ENCODE measurements at places on chromosomes 3 and 15. TPM values are rescaled to one million over a fixed set of nuclear protein-coding genes. Genes with fewer than 3 reads are reported as not detected.

DNA sequence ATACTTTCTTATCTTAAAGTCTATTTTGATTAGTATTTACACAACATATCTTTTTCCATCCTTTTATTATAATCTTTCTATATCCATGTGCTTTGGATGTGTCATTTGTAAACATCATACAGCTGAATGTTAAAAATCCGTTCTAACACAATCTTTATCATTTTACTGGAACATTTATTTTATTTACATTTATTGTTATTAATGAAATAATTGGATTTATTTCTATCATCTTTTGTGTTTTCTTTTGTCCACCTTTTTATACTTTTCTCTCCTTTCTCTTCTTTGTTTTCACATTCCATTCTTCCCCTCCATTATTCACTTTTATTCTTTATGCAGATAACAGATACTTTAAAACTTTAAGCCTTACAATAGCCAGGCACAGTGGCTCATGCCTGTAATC, 34.7 kb upstream of the CTDSPL start:
- no peak for DNase-seq

DNA sequence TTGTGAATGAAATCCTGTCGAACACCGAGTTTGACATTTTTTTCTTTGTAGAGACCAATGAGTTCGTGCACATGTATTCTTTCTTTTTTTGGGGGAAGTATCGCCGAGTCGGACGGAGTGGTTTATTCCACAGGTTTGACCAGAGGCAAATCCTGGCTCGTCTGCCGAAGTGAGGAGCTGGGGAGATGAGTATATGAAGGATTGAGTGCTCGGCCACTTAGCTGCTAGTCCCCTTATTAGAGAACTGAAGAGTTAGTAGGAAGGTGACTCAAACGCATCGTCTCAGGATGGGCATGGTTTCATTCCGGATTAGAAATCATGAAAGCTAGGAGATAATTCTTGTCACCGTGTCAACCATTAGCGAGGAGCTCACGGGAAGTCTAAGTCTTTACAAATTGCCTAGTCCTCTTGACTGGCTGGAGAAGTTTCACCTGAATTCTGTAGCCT, 154.7 kb upstream of the GOLIM4 start:
- no peak for DNase-seq

- DNase-seq: no peak
Observed at GRCh38 chr3:150041877-150042276, 71.2 kb upstream of the PFN2 start.

- no peak for DNase-seq
Observed at GRCh38 chr15:48250640-48251076, 44.6 kb downstream of the SLC12A1 start.

- DNase-seq: peak; percentile 79
Observed at GRCh38 chr15:75090388-75090734, 67.0 kb downstream of the PPCDC start.

DNA sequence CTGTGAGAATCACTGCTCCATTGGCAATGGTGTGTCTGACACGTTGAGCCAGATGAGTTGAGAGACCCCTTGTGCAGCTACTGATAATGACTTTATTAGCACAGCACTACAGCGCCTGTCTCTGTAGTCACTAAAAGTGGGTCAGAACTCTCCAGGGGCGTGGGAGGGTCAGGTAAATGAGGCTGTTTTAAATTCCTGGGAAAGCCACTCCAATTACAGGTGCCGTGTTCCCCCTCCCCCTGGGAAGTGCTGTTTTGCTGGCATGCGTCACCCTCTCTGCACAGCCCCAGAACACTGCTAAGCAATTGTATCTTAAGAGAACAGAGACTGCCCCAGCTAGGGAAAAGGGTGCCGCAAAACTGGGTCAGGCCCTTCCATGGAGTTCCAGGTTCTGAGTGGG, 21.5 kb upstream of the CPNE9 start:
- peak; percentile 18 for DNase-seq

DNA sequence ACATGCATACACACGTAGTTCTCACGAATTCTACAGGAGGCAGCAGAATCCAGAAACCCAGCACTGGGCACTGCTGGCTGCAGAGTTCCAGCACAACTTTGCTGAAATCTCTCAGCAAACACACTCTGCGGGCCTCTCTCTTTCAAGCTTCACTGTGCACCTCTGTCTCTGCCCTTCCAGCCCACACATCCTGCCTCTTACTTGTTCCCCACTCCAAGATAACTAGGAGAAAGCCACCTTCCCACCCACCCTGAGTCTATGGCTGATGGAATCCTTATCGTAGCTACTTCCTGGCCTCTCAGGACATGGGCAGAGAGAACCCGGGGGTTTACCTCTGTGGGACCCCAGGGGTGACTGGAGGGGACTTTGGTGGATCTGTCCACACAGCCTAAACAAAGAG, 11.9 kb downstream of the ANP32A start:
- DNase-seq: peak; percentile 36

DNA sequence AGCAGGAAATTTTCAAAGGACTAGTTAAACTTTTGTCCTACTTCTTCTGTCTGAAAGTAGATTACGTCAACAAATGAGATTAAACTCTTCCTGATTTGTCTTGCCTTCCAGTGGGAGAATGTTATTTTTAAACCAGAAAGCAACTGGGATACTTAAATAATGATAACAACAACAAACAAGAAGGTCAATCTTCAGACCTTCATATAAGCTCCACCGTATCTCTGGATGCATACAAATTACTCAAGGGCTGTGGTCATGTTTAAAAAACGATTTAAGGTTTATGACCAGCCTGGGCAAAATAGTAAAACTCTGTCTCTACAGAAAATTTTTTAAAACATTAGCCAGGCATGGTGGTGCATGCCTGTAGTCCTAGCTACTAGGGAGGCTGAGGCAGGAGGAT, 145.3 kb upstream of the NPHP3 start:
- DNase-seq: no peak

GRCh38 chr3:73298243-73299183, 237.1 kb downstream of the EBLN2 start:
- no peak for DNase-seq

DNA sequence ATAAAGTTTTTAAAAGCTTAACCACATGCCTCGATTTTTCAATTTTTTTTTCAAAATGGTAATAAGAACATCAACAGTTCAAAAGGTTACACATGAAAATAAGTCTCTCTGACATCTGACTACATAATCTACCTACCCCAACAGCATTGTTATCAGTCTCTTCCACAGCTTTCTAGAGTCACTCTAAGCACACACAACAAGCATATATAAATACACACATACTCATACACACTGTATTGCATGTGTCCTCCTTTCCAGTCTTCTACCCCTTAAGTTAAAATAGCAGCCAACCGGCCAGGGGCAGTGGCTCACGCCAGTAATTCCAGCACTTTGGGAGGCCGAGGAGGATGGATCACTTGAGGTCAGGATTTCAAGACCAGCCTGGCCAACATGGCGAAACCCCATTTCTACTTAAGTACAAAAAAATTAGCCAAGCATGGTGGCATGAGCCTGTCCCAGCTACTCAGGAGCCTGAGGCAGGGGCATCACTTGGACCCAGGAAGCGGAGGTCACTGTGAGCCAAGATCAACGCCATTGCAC, 12.2 kb downstream of the TBL1XR1 start:
- no peak for DNase-seq

DNA sequence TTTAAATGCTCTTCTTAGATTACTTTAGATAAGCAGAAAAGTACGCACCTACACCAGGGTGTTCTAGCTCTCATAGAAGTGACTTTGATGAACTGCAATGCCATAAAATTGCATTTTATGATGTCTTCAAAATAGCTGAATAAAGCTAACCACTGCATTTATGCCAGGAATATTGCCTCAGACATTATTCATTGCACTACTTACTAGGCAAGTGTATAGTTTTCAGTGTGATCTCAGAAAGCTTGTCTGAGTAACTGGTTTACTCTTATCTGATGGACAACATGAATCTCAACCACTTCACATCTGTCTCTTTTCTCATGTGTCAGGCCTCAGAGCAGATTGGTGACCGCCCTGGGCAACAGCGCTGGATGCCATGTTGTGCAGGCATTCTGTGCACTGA, 119.3 kb upstream of the SLC2A2 start:
- DNase-seq: no peak

DNA sequence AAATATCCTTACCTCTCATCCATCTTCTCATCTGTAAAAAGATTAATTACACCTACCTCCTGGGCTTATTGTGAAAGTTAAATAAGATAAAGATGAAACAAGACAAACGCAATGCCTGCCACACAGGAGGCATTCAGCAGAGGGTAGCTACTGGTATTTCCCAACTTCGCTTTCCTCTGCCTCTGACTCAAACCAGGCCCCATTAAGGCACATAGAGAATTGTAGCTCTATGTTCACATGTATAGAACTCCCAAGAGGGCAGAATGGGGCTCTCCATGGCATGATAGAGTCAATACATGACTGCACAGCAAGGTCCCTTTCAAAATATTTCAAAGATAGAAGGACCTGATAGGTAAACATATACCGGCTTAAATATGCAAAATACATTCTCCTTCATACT, 1.4 kb downstream of the LYSMD2 start:
- DNase-seq: no peak

DNA sequence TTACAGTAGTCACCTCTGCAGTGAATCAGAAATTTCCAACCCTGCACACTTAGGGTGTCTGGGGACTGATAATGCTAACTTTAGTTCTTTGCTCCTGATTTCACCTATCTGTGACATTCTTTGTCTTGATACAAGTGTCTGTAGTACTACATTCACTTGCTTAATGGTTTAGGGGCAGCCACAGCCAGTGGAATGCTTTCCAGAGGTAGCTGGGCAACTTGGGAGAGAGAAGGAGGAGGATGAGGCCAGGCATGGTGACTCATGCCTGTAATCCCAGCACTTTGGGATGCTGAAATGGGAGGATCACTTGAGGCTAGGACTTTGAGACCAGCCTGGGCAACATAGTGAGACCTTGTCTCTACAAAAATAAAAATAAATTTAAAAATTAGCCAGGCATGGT, 8.5 kb downstream of the BAHD1 start:
- DNase-seq: no peak

GRCh38 chr15:74402873-74403587, 30.7 kb downstream of the SEMA7A start:
- no peak for DNase-seq

- no peak for DNase-seq
Observed at GRCh38 chr3:176354843-176355242, 842.4 kb downstream of the TBL1XR1 start.

GRCh38 chr15:84937144-84937543, 44.5 kb upstream of the PDE8A start:
- peak; percentile 9 for DNase-seq

- DNase-seq: peak; percentile 82
Observed at GRCh38 chr3:32391643-32392535, at the start of gene CMTM7. TSS of gene CMTM7 (plus strand) at chr3:32391853. CDS start at chr3:32391907, 54 bp downstream.

DNA sequence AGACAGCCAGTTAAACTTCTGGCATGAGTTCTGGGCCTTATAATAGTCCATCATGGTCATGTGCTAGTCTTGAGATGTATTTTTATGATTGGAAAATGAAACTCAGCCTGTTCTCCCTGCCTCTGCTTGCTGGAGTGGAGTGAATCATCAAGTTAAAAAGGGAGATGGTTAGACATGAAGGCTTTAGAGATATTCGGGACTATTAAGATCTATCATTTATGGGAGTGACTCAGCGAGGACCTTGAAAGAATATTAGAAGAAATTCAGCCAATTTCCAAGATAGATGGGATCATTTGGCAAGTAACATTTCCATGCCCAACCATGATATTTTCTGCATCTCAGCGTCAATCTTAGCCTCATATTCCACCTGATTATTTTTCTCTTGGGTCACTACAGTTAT, 79.8 kb downstream of the AGBL1 start:
- DNase-seq: no peak

DNA sequence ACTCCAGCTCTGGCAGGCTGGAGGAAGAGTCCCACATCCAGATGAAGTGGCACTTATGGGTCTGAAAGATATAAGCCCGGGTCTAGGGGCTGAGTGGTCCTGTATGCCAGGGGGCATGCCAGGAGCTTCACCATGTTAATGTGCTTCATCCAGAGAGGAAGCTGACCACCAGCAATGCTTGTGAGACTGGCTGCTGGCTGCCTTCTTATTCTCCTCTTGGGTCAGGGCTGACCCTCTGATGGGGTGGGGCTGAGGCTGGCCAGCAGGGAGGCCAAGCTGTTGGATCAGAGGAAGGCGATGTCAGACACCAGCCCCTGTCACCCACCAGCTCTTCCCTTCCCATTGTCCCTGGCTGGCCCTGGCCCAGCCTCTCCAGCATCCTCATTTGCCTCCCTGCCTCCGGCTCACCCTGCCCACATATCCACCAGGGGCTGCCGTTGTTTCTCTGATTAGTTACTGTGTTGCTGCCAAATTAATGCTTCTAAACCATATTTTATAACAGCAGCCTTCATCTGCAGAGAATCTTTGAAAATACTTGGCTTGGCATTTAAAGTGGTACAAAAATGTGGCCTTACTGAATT, 20.4 kb upstream of the PSTPIP1 start:
- DNase-seq: no peak

GRCh38 chr15:22980189-22981050, at the start of gene CYFIP1:
TSS of gene CYFIP1 (minus strand) at chr15:22980368. CDS start at chr15:22947285, 33,083 bp downstream.
- peak; percentile 93 for DNase-seq

- no peak for DNase-seq
Observed at GRCh38 chr3:134722969-134723368, 72.1 kb upstream of the EPHB1 start.

GRCh38 chr15:68794863-68795262, 25.8 kb downstream of the ANP32A start:
- DNase-seq: peak; percentile 63

GRCh38 chr3:85148036-85148435, 189.2 kb downstream of the CADM2 start:
- DNase-seq: no peak

DNA sequence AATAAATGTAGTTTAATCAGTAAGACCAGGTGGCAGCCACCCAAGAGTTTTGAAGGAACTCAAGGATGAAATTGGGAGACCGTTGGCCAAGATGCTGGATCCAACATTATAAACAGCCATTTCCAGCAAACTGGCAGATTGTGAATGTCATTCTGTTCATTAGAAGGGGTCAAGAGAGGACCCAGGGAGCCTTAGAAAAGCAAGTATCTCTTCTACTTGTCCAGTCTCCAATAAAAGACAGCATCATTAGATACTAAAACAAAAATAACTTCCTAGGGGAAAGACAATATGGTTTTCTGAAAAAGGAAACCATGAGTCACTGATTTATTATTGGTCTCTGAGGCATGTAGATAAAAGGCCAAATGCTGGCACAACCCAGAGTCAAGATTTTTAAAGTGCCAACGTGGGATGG, 67.9 kb downstream of the GADL1 start:
- DNase-seq: no peak

DNA sequence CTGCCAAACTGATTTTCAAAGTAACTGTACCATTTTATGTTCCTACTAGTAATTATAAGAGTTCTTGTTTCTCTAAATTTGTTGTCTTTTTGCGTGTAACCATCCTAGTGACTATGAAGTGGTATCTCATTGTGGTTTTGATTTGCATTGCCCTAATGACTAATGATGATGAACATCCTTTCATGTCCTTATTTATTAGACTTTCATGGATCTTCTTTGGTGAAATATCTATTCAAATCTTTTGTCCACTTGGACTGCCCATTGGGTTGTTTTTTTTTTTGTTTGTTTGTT, 3.6 kb downstream of the OXSR1 start:
- DNase-seq: no peak

- DNase-seq: no peak
Observed at GRCh38 chr3:171970301-171970788, 69.0 kb upstream of the FNDC3B start.

- no peak for DNase-seq
Observed at GRCh38 chr3:138493804-138494606, 59.6 kb downstream of the ESYT3 start.

Gene IQCF5
- not detected for total RNA-seq

Gene KY
- 3.0 TPM for total RNA-seq

Gene ISL2
- 3.0 TPM for total RNA-seq

Gene UBL7
- total RNA-seq: 48.5 TPM

Gene PIERCE2
- total RNA-seq: 5.6 TPM

Gene MORC1
- total RNA-seq: not detected

Gene ZBBX
- total RNA-seq: not detected

Gene CAND2
- 24.9 TPM for total RNA-seq

Gene CACNA1D
- total RNA-seq: 9.7 TPM
